ENCODE measurements at places on chromosomes 2 and 18.

DNA sequence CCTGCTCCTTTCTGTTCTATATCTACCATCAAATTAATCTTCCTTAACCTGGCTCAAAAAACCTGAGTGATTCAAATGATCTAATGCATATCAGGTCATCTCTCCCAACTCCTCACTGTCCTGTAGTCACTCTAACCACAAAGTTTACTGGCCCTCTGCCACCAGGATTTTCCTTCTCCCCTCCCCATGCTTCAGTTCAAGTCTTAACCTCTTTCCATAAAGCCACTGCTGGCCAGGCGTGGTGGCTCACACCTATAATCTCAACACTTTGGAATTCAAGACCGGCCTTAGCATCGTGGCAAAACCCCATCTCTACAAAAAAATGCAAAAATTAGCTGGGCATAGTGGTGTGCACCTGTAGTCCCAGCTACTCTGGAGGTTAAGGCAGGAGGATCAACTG lies 7.5 kb upstream of the SP3 start:
- no peak for DNase-seq

- DNase-seq = no peak
Measured at GRCh38 chr2:100812116-100812515, 7.8 kb upstream of the NPAS2 start.

DNA sequence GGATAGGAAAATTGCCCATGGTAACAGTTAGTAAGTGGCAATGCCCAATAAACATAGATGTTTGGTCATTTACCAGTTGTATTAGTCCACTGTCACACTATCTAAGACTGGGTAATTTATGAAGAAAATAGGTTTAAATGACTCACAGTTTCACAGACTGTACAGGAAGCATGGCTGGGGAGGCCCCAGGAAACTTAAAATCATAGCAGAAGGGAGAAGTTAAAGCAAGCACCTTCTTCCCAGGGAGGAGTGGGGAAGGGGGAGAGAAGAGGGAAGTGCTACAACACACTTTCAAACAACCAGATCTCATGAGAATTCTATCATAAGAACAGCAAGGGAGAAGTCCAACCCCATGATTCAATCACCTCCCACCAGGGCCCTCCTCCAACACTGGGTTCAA lies 23.4 kb downstream of the NR4A2 start:
- no peak for DNase-seq

- DNase-seq = no peak
Measured at GRCh38 chr2:47771211-47771610, 11.7 kb upstream of the MSH6 start.

- no peak for DNase-seq
Measured at GRCh38 chr2:64998658-64999061, 9.5 kb downstream of the SLC1A4 start.

DNA sequence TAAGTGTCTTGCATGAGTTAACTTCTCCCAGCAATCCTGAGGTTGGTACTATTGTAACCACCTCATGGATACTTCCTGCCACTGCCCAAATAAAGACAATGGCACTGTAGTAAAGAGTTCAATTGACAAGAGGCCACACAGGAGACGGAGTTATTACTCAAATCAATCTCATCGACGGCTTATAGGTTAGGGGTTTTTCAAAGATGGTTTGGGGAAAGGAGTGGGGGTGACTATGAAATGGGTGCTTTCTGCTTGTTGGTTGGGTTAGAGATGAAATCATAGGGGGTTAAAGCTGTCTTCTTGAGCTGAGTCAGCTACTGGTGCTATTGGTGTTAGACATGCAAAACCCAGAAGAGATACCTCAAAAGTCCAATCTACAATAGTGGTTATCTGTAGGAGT lies 1258.0 kb upstream of the ZEB2 start:
- no peak for DNase-seq

- DNase-seq = no peak
Measured at GRCh38 chr2:64311948-64312621, 141.9 kb upstream of the LGALSL start.

DNA sequence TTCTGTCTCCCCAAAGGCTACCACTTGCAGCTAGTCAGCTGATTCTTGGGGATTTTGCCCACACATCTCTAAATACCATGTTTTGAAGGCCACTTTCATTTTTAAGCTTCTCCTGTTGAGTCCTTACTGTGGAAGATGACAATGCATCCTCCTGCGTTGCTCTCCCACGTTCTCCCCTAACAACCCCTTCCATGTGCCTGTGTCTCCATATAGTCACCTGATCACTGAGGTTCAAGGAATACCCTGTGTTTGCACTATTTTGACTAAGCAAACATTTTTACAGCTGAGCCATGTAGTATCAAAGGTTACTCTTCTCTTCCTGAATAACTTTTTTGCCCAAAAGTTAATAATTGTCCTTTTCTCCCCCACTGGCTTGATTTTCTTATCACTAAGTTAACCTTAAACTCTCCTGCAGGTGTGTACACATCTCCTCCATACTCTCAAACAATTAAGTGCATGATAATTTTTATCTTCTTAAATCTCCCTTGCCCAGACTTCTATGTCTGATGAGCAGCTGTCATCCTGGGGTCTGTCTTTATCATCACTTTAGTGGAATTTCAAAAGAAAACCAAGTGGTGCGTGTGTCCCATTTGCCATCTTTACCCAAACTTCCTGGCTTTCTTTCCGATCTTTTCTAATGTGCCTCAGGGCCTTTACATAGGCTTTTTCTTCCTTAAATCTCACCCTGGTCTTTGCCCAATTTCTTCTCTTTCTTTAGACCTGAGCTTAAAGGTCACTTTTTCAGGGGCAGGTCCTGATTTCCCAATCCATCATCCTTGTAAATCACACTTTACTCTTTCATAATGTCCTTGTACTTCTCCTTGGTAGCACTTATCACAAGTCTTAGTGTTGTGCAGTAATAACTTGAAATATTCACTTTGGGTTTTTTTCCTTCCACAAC lies 85.2 kb upstream of the SPATS2L start:
- DNase-seq = no peak

DNA sequence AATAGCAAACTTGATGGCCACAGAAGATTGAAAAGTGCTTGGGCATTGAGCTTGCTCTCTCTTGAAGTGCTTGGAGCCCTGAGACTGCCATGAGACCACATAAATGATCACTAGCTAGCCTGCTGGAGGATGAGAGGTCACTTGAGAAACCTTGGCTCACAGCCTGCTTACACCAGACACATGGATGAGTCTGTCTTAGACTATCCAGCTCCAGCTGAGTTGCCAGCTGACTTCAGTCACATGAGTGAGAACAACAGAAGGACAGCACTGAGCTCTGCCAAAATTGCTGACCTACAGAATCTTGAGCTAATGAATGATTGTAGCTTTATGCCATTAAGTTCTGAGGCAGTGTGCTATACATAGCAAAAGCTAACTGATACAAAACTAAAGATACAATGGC lies 18.1 kb downstream of the NABP1 start:
- no peak for DNase-seq

DNA sequence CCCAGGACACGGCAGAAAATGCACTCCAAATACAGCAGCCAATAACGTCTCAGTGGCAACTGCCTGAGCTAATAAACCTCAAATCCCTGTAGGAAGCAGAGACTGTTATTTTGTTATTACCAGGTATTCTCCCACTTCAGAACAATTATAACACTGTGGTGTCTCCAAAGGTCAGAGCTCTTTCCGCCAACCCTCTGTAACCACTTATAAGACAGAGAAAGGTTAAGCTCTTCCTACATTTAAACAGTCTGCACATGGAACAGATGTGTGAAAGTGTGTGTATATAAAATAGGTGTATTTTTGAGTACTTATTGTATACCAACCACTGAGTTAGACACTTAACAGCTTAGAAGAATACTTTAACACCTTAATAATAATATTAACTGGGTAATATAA lies 64.1 kb downstream of the FBXO15 start:
- DNase-seq = no peak

DNA sequence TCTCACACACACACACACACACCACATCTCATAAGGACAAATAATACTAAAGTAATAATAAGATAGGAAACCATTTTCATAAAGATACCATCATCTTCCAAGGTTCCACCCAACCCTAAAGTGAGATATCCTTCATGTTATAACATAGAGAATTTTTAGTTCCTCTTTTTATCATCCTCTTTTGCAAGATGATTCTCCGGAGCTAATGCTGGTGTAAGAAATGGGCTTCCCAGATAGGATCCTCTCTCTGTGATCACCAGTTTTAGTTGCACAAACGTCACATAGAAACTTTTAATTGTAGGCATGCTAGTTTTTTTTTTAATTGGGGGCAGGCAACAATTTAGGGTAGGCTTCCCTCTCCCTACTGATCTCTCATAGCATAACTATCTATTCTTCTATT lies 49.6 kb downstream of the ARHGAP25 start:
- no peak for DNase-seq

Measured in activated CD8-positive, alpha-beta memory T cell treated with anti-CD3 and anti-CD28 coated beads for 1 hour (primary cell).